ENCODE measurements at places on chromosomes 3 and 15.

DNA sequence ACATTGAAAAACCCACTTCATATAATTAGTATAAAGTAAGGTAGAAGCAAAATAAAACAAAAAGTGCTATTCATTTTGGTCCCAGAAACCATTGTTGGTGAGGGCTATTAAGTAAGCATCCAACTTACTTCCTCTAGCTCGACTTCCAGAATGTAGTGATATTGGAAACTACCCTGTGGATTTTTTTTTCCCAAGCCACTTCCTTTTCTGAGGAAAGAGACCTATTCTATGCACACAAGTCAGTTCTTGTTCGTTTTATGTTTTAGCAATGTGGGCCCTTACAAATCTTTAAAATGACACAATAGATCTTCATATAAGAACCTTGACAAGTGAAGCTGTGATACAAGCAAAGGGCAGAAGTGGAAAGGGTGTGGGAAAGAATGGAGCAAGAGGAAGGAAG lies 402.0 kb upstream of the TBL1XR1 start:
- no peak for DNase-seq

- no peak for DNase-seq
Measured at GRCh38 chr3:23041918-23042696, 161.0 kb upstream of the UBE2E2 start.

DNA sequence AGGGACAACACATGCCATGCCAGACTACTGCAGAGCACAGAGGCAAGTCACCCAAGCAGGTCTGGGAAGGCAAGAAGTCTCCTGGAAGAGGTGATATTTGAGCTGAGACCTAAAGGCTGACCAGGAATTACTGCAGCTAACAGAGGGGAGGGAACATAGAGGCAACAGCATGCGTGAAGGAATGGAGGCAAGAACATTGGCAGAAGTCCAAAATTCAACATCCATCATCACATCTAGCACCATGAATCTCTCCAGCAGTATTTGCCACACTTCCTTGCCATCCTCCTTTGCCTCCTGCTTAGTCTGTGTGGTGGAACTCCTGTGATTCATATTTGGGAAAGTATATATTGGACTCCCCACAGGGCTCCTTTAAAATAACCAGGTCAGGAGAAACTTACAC lies 870 bp upstream of the TSEN2 start:
- no peak for DNase-seq

DNA sequence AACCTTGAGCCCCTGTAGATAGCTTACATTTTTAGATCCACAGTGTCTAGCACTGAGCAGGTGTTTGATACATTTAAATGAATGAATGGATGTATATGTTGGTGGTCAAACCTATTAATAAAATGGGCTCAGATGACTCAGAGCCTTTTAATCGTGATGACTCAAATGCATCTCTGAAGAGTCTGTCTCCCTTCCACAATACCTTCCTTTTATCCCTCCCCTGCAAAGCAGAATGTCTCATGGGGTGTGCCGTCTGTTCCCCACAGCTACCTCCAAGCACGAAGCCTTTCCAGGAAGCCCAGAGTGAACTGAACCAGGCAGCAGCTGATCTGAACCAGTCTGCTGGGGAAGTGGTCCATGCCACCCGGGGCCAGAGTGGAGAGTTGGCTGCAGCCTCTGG lies 303.5 kb upstream of the TPM1 start:
- no peak for DNase-seq
